Stimulated activated CD4-positive, alpha-beta T cell treated with anti-CD3 and anti-CD28 coated beads, Interleukin-1b, Interleukin-23, amount 100 ng/mL, for 4 hours (primary cell): ENCODE measurements at places on chromosomes 13 and 19.

DNA sequence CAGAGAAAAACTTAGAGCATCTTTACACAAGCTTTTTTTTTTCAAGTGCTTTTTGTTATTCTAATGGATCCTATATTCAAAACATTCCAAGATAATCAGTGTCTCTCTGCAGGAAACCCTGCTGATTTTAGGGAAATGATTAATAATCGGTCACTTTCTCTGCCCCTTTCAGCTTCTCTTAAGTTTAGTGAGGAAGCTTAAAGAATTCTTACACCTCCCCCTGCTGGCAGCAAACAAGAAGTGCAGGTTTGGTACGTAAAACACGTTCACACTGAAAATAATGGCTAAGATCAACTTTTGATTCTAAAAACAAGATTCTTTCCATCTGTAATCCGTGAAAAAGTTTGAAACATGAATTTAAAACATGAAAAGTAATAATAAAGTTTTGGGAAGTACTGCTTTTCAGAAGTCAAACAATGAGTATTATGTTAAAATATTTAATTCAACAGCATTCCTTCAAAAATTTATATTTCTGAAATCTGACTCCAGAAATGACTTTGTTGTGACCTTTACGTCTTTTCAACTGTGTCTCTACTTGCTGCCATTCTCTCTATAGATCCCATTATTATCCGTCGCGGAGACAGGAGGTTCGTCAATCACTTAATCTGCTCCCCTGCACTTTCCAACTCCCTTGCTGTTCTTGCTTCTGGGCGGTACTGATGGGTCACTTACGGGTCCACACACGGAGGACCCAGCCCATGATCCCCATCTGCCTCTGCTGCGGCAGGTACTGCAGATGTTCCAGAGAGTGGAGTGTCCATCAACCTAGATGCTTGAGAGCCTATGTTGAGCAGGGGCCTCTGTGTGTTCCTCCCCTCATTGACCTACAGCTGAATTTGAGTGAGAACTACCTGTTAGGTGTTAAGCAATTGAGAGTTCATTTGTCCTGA, 203.1 kb upstream of the EDNRB start:
- DNase-seq = peak; percentile 5

DNA sequence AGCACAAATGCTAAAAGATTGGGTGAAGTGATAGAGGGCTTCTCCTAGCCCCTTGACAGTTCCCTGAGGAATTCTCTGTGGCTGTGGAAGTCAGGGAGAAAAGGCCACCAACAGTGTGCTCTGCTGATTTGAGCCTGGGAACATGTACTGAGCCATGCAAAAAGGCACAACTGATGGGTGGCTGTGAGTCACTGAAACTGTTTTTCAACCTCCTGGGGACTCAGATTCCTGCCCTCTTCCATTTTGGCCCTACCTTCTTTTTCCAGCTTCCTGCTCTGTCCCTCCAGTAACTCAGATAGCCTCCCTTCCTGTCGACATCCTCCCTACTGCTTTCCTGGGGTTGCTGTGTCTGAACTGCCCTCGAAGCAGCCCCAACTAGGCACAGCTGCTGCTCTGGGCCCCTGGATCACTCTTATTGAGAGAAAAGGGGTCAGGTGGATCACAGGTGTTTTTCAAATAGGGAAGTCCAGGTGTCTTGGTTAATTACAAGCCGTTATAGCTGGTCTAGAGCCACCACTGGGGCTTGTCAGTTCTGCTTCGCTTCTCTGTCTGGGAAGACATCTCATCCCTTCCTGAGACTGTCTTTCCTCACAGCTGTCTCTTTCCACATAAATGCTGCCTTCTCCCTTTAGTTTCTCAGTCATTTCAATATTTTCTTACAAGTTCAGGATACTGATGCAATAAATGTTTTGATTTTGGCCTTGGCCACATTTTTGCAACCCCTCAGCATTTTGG, 13.7 kb downstream of the FAM124A start:
- no peak for DNase-seq

GRCh38 chr13:109719962-109720646, 66.3 kb downstream of the IRS2 start:
- no peak for DNase-seq

DNA sequence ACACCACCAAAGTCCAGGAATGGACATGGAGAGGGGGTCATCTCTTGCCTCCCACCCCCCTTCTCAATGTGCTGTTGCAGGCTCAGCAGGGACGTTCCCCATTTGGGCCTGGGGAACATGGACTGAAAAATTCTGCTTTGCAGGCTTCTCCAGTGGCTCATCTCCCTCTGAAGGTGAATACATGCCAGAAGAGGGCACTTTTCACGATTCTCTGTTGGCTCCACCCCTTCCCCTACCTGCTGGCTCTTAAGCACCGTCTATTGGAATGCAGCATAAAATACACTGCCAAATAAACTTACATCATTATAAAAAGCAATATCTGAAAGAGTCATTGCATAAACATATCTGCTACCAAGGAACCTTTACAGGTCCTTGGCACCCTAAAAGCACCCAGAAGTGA, 35.7 kb downstream of the NHLRC3 start:
- DNase-seq = no peak

- no peak for DNase-seq
Observed at GRCh38 chr19:34094960-34095359, 77.3 kb upstream of the LSM14A start.

DNA sequence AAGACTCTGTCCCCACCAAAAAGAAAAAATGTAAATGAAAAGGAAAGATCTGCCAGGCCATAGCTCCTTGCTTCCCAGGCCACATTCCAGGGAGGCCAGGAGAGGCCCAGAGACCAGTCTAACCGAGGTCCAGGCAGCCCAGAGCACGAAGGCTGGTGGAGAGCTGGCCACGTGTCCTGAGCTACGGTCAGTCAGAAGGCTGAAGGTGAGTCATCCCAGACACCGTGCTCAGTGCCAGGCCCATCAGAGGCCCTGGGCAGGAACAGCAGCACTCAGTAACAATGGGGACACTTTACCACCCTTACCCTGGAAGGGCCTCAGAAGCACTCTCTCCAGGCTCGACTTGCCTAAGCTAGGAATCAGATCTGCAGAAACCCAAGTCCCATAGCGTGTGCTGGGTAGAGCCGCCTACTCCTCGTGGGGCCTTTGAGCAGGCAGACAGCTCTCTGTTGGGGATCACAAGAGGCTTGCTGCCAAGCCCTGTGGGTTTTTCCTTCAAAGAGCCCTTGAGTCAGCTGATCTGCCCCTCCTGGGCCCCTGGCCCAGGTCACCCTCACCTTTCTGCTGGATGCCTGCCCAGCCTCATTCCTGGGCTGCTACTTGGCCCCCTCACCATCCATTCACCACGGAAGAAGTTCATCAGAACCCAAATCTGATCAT, 11.6 kb upstream of the DNMT1 start:
- DNase-seq = no peak

DNA sequence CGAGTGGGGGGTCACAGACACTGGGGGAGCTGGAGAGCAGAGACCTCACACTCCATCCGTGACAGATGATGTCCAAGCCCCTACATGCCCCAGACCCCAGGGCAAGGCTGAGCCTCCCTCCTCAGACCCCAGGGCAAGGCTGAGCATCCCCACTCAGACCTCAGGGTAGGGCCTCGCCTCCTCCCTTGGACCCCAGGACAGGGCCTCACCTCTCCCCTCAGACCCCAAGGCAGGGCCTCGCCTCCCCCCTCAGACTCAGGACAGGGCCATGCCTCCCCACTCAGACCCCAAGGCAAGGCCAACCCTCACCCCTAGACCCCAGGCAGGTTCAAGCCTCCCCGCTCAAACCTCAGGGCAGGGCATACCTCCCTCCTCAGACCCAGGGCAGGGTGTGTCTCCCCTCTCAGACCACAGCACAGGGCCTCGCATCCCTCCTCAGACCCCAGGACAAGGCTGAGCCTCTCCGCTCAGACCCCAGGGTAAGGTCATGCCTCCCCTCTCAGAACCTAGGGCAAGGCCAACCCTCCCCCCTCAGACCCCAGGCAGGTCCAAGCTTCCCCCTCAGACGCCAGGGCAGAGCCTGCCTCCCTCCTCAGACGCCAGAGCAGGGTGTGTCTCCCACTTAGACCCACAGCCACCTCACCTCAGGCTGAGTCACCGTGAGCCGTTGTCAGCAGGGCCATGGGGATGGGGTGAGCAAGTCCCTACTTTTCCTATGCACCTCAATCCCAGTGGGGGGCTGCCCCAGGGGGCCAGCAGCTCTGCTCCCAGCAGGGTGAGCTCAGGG, 1.7 kb upstream of the S1PR4 start:
- peak; percentile 61 for DNase-seq

GRCh38 chr13:112643759-112644459, 45.9 kb upstream of the ATP11A start:
- no peak for DNase-seq

GRCh38 chr13:102369302-102369701, 32.5 kb downstream of the FGF14 start:
- no peak for DNase-seq

- DNase-seq = no peak
Observed at GRCh38 chr13:109002934-109003333, 373.5 kb downstream of the MYO16 start.

- no peak for DNase-seq
Observed at GRCh38 chr19:5607318-5608275, 15.0 kb downstream of the SAFB2 start.

GRCh38 chr19:16841391-16841926, 12.3 kb downstream of the SIN3B start:
- DNase-seq = no peak

GRCh38 chr19:2334986-2335846, 6.7 kb downstream of the SPPL2B start:
- no peak for DNase-seq

DNA sequence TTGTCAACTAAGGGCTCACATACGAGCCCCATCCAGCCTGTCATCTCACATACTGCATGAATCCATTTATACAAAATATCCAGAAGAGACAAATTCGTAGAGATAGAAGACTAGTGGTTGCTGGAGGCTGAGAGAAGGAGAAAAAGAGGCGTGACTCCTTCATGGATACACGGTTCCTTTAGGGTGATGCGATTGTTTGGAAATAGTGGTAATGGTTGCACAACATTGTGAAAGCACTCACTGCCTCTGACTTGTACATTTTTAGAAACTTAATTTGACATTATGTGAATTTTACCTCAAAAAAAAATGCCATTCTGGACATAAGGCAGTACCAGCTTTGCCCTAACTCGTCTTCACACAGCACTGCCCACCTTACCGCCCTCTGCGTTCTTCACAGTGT, 27.3 kb downstream of the IGFL1 start:
- no peak for DNase-seq

DNA sequence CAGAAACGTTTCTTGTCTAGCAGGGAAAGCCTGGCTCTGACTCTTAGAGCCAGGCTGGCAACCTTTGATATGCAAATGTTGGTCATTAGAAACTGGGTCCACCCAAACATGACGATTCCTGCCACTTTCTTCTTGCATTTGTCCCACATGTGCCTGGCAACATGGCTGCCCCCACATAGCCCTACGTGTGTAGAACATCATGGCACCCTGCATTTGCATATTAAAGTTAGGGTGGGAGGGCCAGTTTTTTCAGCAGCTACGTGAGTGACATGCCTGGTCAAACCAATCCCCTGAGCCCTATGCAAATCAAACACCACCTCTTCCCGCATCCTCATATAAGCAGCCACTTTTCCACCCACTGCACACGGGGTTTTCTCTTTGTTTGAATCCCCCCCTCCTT, 95.0 kb downstream of the LIG4 start:
- no peak for DNase-seq

- no peak for DNase-seq
Observed at GRCh38 chr19:53871454-53871853, 3.8 kb downstream of the MYADM start.

DNA sequence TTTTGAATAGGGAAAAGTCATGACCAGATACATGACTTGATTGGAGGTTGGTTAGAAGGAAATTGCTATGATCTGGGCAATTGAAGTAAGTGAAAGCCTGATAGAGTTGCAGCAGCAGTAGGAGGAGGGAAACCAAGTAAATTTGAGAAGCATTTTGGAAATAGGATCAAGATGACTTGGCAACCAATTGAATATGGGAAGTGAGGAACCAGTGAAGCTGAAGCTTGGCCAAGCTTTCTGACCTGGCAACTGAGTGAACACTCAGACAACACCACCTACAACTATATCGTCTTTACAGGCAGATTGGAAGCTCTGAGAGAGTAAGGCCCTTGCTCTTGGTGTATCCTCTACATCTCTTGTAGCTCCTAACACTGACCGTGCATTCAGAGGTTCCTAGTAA, 16.2 kb upstream of the KATNAL1 start:
- no peak for DNase-seq

DNA sequence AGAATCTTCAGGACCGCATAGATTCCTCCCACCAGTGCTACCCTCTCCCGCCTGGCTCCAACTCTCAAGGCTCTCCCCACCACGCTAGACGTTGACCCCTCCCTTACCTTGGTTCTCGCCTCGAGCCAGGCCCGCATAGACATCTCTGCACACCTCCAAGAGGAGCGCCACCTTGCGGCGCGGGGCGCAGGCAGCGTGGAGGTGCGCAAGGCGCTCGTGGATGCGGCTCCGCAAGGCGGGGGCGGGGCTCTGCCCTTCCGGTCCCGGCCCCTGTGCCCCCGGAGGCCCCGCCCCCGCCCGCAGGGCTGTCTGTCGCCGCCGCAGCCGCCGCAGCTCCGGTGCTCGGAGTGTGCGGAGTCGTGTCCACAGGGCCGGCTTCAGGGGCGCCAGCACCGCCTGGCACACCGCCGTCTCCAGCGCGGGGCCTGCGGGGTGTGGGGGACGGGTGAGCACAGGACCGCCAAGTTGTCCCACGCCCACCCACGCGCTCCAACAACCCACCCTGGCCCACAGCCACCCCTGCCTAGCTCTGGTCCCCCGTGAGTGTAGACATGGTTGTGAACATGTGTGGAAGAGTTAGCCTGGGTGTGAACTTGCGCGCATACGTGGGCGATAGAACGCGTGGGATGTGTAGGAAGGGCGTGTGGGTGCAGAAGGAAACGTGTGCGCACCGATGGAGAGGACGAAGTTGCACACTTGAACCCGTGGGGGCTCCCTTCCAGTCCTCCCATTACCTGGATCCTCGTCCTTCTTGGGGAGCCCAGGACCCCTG, 8.1 kb downstream of the RINL start:
- DNase-seq = peak; percentile 88

DNA sequence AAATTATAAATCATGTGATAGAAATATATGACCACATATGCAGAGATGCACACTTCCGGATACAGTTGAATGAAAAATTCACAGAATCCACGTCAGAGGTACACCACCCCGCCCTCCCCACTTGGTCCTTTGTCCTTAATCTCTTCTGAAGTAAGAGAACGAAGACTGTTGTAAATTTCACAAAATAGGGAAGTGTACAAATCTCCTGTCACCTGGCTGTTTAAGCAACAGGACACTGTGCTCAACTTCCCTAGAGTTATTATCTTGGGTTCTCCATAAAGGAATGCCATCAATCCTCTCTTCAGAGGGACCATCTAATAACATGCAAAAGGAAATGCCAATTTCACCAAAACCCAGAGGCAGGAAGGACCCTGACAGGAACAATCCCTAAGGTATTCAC, 10.5 kb upstream of the CEACAM6 start:
- no peak for DNase-seq

- DNase-seq = peak; percentile 62
Observed at GRCh38 chr19:15551293-15552004, 43.1 kb downstream of the CYP4F22 start.
